ENCODE measurements at places on chromosomes 13 and 19.

DNA sequence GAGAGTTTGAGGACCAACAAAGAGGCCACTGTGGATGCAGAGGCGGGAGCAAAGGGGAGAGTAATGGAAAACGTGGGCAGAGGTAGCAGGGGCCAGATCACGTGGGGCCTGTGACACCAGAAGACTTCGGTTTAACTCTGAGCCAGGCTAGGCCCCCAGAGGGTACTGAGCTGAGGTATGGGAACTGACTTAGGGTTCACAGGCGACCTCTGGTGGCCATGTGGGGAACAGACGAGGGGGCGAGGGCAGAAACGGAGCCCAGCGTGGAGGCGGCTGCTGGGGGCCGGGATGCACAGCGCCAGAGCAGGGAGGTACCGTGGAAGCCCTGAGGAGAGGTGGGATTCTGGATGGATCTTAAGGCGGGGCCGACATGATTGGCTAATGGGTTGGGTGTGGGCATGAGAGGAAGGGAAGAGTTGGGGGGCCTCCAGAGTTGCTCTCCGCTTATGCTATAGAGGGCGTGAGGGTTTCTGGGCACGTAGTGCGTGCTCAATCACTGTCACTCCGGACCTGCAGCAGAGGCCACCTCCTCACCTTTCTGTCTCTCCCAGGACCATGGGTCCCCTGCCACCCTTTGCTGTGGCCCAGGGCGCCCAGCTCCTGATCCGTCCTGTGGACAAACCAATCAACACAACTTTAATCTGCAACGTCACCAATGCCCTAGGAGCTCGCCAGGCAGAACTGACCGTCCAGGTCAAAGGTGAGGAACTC lies 13.7 kb downstream of the PVR start:
- DNase-seq: peak; percentile 66

- no peak for DNase-seq
Observed at GRCh38 chr13:76397413-76397812, 488.8 kb downstream of the KCTD12 start.

GRCh38 chr13:63497601-63498000 lies 2082.0 kb upstream of the PCDH20 start:
- DNase-seq: no peak

- DNase-seq: peak; percentile 58
Observed at GRCh38 chr13:30429721-30430694, 7.7 kb downstream of the UBE2L5 start.

DNA sequence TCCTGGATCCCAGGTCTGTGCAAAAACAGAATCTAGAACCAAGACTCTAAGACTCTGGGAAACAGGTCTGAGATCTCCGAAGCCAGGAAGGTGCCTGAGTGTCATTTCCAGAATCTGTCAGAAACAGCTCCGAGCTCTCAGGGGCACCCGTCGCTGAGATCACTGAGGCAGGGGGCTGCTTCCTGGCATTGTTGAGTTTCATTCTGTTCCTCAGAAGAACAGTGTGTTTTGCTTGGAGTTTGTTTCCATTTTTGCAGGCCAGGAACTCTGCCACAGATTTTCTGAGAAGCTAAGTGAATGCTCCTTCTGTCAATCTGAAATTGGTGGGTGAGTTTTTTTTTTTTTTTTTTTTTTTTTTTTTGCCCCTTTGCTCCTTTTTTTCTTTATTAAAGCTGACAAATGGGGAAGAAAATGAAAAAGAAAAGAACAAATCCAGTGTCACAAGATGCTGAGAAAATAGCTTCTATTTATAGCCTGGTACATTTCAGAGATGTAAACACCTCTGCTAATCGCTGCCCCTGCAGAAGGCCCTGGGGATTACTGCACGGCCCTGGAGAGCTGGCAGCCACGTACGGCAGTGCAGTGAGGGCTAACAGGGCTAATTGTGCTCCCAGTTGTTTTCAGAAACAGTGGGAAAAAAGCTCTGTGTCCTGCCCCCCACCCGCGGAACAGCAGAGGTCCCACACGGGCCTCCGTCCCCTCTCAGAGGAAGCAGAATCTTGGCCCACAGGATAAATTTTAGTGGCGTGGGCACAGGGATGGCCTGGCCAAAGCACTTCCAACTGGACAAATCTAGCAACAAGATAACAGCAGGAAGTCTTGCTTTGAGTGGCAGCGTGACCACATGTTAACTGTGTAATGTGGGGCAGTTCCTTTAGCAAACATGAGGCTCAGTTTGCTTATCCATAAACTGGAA lies 237.6 kb upstream of the IRS2 start:
- DNase-seq: no peak

DNA sequence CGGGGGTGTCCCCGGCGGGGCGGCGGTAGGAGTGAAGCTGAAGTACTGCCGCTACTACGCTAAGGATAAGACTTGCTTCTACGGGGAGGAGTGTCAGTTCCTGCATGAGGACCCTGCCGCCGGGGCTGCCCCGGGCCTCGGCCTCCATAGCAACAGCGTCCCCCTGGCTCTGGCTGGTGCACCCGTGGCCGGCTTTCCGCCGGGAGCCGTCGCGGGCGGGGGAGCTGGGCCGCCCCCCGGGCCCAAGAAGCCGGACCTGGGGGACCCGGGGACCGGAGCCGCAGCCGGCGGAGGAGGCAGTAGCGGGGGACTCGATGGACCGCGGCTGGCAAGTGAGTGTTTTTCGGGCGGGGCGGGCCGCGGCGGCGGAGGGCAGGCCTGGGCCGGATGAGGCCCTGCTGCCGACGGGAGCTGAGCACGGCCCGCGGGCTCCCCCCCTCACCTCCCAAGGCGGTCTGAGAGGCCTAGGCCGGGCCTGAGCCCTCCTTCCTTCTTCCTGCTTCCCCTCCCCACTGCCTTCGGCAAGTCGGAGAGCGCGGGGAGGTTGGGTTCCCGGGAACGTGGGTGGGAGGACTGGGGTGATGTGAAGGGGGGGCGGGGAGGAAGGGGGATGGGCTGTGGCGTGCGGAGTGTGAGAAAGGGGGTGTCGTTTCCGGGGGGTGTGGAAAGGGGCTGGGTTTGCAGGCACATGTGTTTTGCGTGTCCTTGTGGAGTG lies 568 bp downstream of the PAN3 start:
- DNase-seq: peak; percentile 91

GRCh38 chr13:81302125-81302524 lies 961.2 kb upstream of the SPRY2 start:
- DNase-seq: no peak

GRCh38 chr19:55206664-55207500 lies 2.4 kb downstream of the PTPRH start:
- peak; percentile 46 for DNase-seq

- no peak for DNase-seq
Observed at GRCh38 chr19:13884726-13885591, 8.0 kb downstream of the NANOS3 start.

GRCh38 chr19:1038978-1039645 lies 795 bp upstream of the ABCA7 start:
- no peak for DNase-seq

- peak; percentile 41 for DNase-seq
Observed at GRCh38 chr19:45455707-45456499, 11.9 kb upstream of the FOSB start.

DNA sequence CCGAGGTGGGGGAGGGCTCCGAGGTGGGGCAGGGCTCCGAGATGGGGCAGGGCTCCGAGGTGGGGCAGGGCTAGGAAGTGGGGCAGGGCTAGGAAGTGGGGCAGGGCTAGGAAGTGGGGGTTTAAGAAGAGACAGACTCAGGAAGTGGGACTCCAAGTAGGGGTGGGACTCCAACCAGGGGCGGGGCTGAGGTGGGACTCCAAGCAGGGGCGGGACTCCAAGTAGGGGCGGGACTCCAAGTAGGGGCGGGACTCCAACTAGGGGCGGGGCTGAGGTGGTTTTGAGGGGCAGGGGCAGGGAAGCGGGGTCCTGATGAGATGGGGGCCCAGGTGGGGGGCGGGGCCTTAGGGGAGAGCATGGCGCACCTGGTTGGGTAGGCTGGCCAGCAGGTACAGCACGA lies 13.6 kb downstream of the CFD start:
- DNase-seq: peak; percentile 54

GRCh38 chr19:56710437-56710836 lies 38.9 kb upstream of the ZNF835 start:
- DNase-seq: no peak

GRCh38 chr13:73803997-73804396 lies 330.2 kb downstream of the KLF12 start:
- no peak for DNase-seq

DNA sequence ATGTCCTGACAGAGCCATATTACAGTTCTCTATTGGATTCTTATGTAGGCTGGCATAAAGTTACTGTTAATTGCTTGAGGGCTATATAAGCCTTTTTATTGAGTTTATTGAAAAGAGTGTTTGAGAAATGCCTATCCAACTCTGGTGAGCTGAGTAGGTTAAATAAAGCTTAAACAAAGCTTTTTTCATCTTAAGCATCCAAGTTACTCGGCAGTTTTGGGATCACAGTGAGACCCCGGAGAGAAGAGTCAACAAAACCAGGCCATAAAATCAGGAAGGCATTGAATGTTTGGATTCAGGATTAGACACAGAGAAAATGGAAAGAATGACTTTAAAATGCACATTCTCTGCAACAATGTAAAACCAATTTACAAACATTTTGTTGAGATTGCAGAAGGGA lies 588.5 kb downstream of the DACH1 start:
- no peak for DNase-seq

DNA sequence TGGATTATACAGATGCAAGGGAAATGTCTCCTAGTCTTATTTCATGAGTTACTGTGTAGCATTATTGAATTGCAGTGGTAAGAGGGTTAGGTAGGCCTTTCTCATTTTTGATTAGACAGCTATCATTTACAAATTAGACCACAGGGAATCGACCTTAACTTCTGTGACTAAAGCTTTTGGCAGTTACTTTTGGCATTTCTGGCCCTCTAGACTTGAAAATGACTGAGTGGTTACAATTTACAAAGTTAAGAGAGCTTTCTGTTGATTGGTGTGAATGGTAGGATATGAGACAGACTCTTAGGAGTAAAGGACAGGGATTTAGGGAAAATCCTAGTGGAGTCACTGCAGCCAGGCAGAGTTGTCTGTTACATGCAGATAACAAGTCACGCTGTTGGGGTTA lies 86.1 kb downstream of the GGACT start:
- no peak for DNase-seq

GRCh38 chr13:33934343-33934742 lies 116.4 kb downstream of the RFC3 start:
- no peak for DNase-seq
